ENCODE measurements at places on chromosomes 5 and 9. TPM values are rescaled to one million over a fixed set of nuclear protein-coding genes. Genes with fewer than 3 reads are reported as not detected.

DNA sequence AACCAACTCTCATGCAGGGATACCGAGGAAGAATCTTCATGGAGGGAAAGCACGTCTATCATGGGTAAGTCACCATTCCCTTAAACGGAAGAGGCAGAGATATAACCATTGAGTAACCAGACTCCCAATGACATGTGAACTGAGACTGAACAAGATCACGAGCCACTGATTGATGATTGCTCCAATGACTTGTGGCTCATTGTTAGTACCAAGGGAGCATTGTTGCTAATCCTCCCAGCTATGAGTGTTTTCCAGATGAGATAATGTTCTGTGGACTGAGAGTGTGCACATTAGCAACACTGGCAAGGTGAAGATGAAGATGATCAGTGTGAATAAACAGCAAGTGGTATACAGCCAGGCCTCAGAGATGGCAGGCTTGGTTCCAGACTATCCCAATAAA, 219.2 kb upstream of the MAP3K1 start:
- DNase-seq, result no peak

DNA sequence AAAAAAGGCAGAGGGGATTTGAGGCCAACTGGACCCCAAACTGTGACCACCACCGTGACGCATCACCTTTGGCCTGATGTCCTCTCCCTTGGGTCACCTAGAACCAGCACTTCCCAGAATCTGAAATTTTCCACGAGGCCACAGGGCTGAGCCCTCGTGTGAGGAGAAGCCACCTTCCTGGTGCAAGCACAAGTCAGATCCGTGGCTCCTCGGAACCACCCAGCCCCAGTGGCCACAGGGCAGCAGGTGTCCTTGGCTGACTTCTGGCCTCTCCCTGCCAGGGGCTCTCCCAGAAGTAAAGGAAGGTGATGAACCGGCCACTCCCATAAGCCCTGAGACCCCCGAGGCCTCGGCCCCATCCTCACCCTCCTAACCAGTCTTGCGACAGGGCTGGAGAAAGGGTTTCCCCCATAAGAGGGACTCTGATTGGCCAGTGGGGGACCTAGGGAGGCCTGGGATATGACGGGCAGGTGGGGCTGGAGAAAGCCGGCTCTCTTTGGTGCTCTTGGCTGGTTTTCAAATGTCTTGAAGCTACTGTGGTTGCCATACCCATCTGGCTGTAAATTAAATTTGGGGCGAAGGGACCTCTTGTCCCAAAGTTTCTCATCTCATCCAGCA, 20.9 kb upstream of the HMCN2 start:
- DNase-seq, result no peak

DNA sequence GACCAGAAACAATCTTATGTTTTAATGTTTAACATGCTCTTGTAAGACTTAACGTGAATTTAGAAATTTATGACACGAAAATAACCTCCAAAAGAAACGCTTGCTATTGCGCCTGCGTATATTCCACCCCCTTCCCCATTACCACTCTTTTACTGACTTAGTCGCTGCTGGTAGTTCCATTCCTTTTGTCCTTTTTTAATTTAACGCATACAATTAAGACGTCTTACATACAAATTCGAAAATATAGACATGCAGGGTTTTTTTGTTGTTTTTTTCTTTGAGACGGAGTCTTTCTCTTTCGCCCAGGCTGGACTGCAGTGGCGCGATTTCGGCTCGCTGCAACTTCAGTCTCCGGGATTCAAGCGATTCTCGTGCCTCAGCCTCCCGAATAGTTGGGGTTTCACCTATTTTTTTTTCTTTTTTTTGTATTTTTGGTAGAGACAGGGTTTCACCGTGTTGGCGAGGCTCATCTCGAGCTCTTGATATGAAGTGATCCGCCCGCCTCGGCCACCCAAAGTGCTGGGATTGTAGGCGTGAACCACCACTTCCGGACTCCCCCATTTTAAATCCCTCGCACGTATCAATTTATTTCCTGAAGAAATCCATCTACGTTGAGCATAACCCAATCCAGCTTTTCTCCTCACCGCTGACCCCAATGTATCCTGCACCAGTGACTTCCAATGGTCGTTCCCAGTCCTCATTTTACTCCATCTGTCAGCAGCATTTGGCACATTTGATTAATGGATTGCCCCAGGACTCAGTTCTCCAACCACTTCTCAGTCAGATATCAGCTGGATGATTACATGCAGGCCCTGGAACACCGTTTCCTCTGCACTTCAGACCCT, 684 bp upstream of the MED7 start:
- DNase-seq, result peak; percentile 40

DNA sequence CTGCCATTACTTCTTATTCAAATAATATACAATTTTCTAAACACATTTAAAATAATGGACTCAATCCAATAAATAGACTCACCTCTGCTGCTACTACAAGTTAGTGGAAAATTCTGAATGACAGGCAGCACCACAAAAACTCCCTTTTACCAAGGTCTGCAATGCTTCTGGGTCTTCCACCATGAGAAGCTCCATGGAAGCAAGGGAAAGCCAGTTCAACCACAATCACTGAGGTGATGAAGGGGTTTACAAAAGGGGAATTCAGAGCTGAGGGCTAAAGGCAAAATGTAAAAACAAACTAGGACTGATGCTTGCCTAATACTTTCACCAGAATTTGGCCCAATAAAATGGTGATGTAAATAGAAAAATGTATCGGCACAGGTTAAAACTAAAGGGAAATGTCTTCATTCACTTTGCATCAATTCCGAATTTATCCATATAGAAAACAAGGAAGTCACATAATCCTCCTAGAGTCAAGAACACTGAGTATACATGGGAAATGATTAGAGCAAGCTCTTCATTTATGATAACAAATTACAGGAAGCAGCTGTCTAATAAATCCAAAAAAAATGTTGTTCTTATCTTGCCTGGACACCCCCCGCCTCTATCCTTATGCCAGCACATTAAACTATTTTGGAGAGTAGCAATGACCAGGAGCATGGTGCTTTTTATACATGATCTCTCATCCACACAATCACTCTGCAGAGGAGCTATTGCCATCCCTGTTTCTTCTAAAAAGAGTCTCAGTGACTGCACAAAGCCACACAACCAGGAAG, 66.3 kb upstream of the NFIB start:
- DNase-seq, result no peak

DNA sequence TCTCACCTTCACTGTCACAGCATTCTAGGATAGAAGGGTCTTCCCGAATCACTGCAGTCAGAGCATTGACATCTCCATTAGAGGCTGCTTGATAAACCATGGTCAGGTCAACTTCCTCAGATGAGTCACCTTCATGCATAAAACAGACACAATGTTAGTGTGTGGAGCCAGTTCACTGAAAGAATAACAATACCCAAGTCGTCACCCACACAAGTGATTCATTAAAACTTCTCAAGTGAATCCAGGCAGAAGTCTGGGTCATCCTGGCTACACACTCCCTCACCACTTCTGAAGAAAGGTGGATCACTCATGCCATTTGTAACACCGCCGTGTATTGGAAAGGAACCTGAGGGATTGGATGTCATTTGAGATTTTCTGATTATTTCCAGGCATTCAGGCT, 49.6 kb downstream of the ANKRD55 start:
- no peak for DNase-seq

- no peak for DNase-seq
These were observed 6.2 kb downstream of the ZFYVE16 start for GRCh38 chr5:80414113-80414512.

GRCh38 chr9:88721025-88721424, 186.0 kb downstream of the NXNL2 start:
- DNase-seq, result no peak

GRCh38 chr5:79774171-79774854, 84.7 kb downstream of the CMYA5 start:
- peak; percentile 25 for DNase-seq

- DNase-seq, result no peak
These were observed 208.4 kb upstream of the TBCA start for GRCh38 chr5:77984587-77984986.

GRCh38 chr5:674630-675011, 18.5 kb downstream of the TPPP start:
- no peak for DNase-seq

- DNase-seq, result no peak
These were observed 46.0 kb downstream of the CAMK2A start for GRCh38 chr5:150243590-150243989.

MARCHF11 gene
- total RNA-seq, result not detected

GPR151 gene
- not detected for total RNA-seq

CAVIN4 gene
- total RNA-seq, result 0.26 TPM

UHRF2 gene
- total RNA-seq, result 107 TPM

CACFD1 gene
- 8.1 TPM for total RNA-seq

Measured in uterus (tissue), 4 donors.